ENCODE measurements at places on chromosomes 4 and X. TPM values are rescaled to one million over a fixed set of nuclear protein-coding genes. Genes with fewer than 3 reads are reported as not detected.

The ADAM29 gene
- not detected for total RNA-seq

The MAOA gene
- 0.49 TPM for total RNA-seq

The KLHL4 gene
- total RNA-seq = 3.5 TPM

The FRMPD4 gene
- 0.04 TPM for total RNA-seq

The GYPB gene
- total RNA-seq = not detected

The IL1RAPL2 gene
- not detected for total RNA-seq

The STPG2 gene
- total RNA-seq = not detected

The FANCB gene
- 3.2 TPM for total RNA-seq

The HERC3 gene
- 7.7 TPM for total RNA-seq

The TMPRSS11A gene
- total RNA-seq = not detected

The TMEM271 gene
- not detected for total RNA-seq

The PRAF2 gene
- total RNA-seq = 43.6 TPM

The NAP1L3 gene
- 0.37 TPM for total RNA-seq

The SORCS2 gene
- 4.7 TPM for total RNA-seq
